ENCODE measurements at places on chromosomes 5 and 9.

GRCh38 chr5:77590347-77590746 is 48.2 kb downstream of the OTP start:
- no peak for DNase-seq

GRCh38 chr9:94166976-94167346 is 82.7 kb downstream of the PTPDC1 start:
- no peak for DNase-seq

- no peak for DNase-seq
Observed at GRCh38 chr9:114017741-114018715, 60.1 kb downstream of the AMBP start.

DNA sequence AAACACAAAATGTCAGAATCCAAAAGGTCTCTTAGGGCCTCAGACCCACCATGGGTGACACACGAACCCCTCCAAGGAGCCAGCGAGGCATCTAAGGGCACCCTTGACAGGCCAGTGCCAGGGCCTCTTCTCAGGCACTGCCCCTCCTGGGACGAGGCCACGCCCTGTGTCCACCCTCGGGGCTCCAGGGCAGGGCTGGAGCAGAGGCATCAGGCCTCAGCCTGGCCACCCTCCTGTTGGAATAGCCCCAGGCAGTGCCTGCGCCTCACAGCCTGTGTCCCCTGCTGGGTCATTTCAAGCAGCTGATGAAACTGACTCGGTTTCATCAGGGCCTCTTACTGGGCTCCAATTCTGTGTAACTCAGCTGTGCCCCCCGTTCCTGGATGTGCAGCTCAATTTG is 32.8 kb upstream of the SUSD3 start:
- DNase-seq: no peak

DNA sequence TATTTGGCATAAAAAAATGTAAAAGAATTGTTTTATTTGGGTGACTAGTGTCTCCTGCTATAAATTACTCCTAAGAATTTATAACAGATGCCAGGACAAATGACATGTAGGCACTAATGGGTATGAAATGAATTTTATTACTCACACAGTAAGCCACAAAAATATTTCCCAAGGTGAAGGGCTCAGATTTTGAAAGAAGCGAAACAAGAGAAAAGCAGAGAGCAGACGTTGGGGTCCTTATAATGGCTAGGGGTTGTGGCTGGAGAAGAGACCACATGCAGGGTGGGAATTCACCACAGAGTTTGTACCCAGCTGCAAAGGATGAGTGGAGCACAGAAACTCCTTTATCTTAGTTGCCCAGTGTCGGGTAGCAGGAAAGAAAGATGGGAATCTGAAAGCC is 45.0 kb upstream of the PRR16 start:
- DNase-seq: no peak
